ENCODE measurements at places on chromosomes 13 and 19.
A peak's percentile ranks its signal among the peaks of the same experiment; 100 is the strongest.

DNA sequence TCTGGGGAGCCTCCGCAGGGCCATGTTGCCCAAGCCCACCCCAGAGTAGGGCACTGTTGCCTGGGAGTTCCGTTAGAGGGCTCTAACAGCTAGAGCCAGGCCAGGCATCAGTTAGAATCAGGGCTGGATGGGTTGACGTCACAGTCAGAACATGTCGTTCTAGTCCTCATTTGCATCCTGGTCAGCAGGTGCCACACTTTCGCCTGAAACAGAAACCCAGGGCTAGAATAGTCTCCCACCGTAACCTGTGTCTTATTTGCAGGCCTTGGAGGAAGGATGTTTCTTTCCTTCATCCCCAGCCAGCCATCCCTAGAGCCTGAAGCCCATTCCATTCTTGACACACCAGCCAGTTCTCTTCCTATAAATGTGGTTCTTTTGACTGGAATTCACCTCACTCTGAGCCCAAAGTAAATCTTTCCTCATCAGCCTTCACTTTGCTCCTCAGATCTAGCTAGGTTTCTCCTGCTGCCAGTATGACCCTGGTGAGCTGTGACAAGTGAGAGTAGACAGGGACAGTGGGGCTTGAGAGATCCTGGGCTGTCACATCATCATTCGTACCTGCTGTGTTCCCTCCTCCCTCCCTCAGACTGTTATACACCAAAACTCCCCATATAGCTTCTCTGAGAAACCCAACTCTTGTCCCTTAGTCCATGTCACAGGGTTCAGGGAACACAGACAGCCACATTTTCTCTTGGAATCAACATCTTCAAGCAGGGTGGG, 12.2 kb upstream of the CCDC97 start:
- H3K36me3 ChIP-seq = peaks cover 40% of the 10 kb centered on the region
- H3K4me3 ChIP-seq = no peak overlapping the region
- no peaks in the 10 kb centered on the region for H3K27me3 ChIP-seq
- no peaks in the 10 kb centered on the region for H3K4me1 ChIP-seq
- DNase-seq = no peak

- peaks cover 3% of the 10 kb centered on the region for H3K4me1 ChIP-seq
- H3K27ac ChIP-seq = no peak overlapping the region
- no peak overlapping the region for H3K4me3 ChIP-seq
- no peaks in the 10 kb centered on the region for H3K36me3 ChIP-seq
Measured at GRCh38 chr19:45523642-45524256, 16.5 kb downstream of the VASP start.

GRCh38 chr13:86681223-86681622, 882.0 kb upstream of the SLITRK6 start:
- no peak overlapping the region for H3K4me3 ChIP-seq
- no peak for DNase-seq
- no peaks in the 10 kb centered on the region for H3K27me3 ChIP-seq
- H3K4me1 ChIP-seq = no peaks in the 10 kb centered on the region
- H3K27ac ChIP-seq = no peak overlapping the region
- H3K36me3 ChIP-seq = no peaks in the 10 kb centered on the region

GRCh38 chr13:110560601-110561343, 750 bp downstream of the RAB20 start:
- H3K36me3 ChIP-seq = no peaks in the 10 kb centered on the region
- H3K27me3 ChIP-seq = no peaks in the 10 kb centered on the region
- H3K4me1 ChIP-seq = peaks cover 21% of the 10 kb centered on the region
- H3K4me3 ChIP-seq = peak overlapping the region; percentile 86

GRCh38 chr13:47166336-47166735, 269.5 kb upstream of the HTR2A start:
- no peaks in the 10 kb centered on the region for H3K27me3 ChIP-seq
- DNase-seq = no peak
- no peak overlapping the region for H3K4me3 ChIP-seq
- H3K36me3 ChIP-seq = no peaks in the 10 kb centered on the region
- no peak overlapping the region for H3K27ac ChIP-seq
- no peaks in the 10 kb centered on the region for H3K4me1 ChIP-seq

- no peaks in the 10 kb centered on the region for H3K27me3 ChIP-seq
- DNase-seq = no peak
- no peak overlapping the region for H3K4me3 ChIP-seq
- H3K36me3 ChIP-seq = peaks cover 4% of the 10 kb centered on the region
- H3K4me1 ChIP-seq = no peaks in the 10 kb centered on the region
Measured at GRCh38 chr19:38111898-38112297, 112.1 kb downstream of the DPF1 start.

GRCh38 chr19:35120898-35121297, 5.3 kb downstream of the FXYD3 start:
- no peak overlapping the region for H3K27ac ChIP-seq
- no peak overlapping the region for H3K4me3 ChIP-seq
- no peaks in the 10 kb centered on the region for H3K27me3 ChIP-seq
- H3K4me1 ChIP-seq = no peaks in the 10 kb centered on the region
- H3K36me3 ChIP-seq = no peaks in the 10 kb centered on the region

DNA sequence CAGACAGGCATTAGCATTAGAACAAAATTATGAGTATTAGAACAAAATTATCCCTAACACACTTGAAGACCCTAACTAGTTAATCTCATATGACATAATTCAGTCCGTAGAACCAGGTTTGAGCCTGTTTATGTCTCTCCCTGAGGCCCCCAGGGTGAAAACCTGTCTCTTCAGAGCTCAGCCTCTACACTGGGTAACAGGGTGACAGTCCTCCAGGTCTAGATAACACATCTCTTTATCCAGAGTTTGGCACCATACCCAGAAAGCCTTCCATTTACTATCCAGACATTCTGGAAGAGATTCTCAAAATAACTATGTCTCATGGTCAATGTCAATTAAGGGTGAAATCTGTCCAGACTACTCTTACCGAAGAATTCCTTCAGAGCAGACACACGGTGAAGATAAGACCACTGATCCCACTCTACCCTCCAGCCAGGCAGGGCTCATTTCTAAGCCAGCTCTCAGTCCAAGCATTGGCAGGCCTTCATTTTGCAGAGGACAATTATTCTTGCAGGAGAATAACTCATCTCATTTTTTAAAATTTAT, 1195.3 kb downstream of the EFNB2 start:
- H3K27ac ChIP-seq = no peak overlapping the region
- no peaks in the 10 kb centered on the region for H3K4me1 ChIP-seq
- no peaks in the 10 kb centered on the region for H3K27me3 ChIP-seq
- no peaks in the 10 kb centered on the region for H3K36me3 ChIP-seq
- DNase-seq = no peak

DNA sequence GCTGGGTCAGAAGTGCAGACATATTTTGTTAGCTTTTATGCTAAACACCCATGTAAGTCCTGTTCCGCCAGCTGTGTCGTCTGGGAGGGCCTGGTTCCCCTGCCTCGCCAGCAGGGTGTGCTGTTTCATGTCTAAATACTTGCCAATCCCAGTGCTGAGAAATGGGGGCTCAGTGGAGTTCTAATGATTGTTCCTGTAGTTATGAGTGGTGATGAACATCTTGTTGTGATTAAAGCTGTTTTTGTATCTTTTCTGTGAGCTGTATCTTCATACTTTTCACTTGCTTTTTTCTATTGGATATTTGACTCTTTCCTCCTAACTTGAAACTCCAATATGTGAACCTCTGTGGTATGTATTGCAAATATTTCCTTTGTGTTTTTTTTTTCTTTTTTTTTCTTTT, 32.7 kb downstream of the KDM4B start:
- H3K4me1 ChIP-seq = no peaks in the 10 kb centered on the region
- H3K4me3 ChIP-seq = no peak overlapping the region
- H3K27ac ChIP-seq = no peak overlapping the region
- H3K27me3 ChIP-seq = no peaks in the 10 kb centered on the region

DNA sequence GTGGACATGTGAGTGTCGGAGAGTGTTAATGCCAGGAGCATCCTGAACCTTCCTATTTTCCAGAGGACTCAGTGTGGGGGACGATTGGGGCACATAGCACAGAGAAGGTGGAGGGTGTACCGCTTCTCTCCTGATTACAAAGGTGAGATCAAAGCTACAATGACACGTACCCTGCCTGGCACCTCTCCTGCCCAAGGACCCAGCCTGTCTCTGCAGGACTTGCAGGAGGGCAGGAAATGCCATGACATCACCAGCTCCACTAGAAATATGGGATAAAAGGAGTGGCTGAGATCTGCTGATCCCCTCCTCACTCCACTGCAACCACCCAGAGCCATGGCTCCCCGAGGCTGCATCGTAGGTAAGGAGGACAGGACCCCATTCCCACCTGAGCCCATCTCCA, at the start of gene IGFL1:
Gene IGFL1, plus strand, starts transcription at position 301 of the 400 bp plus-strand sequence. Its CDS starts 33 bp downstream, at position 334.
- no peaks in the 10 kb centered on the region for H3K4me1 ChIP-seq
- DNase-seq = no peak
- H3K36me3 ChIP-seq = no peaks in the 10 kb centered on the region
- no peak within 1 kb of the TSS for H3K27ac ChIP-seq

- no peak overlapping the region for H3K4me3 ChIP-seq
- no peak overlapping the region for H3K27ac ChIP-seq
- H3K36me3 ChIP-seq = peaks cover 18% of the 10 kb centered on the region
- no peaks in the 10 kb centered on the region for H3K4me1 ChIP-seq
- H3K27me3 ChIP-seq = no peaks in the 10 kb centered on the region
Measured at GRCh38 chr13:79522583-79522982, 41.6 kb downstream of the NDFIP2 start.

GRCh38 chr13:81596224-81596753, 1255.4 kb upstream of the SPRY2 start:
- H3K27ac ChIP-seq = no peak overlapping the region
- H3K36me3 ChIP-seq = no peaks in the 10 kb centered on the region
- peaks cover 20% of the 10 kb centered on the region for H3K4me1 ChIP-seq
- no peak for DNase-seq

DNA sequence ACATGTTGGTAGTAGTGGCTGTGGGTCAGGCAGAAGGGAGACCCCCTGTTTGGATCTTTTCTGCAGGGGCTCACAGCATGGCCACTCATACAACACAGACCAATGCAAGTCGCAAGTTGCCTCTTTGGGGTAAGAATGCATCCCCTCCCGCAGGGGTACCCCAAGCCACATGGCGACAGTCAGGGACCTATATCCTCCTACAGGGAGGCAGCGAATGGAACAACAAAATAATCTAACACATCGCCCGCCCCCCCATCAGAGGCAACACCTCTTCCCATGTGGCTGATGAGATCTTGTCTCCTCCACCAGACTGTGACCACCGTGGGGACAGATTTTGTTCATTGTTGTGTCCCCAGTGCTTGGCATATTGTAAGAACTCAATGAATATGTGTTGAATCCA, 40.7 kb upstream of the PNMA8B start:
- H3K4me1 ChIP-seq = no peaks in the 10 kb centered on the region
- H3K27ac ChIP-seq = no peak overlapping the region
- H3K27me3 ChIP-seq = no peaks in the 10 kb centered on the region
- H3K4me3 ChIP-seq = no peak overlapping the region
- DNase-seq = no peak

DNA sequence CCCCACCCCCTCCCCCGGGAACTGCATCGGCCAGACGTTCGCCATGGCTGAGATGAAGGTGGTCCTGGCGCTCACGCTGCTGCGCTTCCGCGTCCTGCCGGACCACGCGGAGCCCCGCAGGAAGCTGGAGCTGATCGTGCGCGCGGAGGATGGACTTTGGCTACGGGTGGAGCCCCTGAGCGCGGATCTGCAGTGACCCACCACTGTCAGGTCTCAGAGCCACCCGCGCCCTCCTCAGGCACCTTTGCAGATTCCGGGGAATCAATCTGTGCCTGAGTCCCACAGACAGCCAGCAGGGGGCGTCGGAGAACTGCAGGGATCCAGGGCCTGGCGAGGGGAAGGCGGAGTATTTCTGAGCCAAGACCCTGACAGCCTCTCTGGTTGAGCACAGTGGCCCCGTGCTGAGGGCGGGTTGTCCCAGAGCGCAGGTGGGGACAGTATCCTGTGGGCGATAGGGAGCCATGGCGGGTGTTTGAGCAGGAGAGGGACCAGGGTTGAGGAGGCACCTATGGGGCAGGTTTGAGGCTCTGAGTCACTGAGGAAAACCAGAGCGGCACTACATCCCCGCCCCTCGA, 30.4 kb upstream of the CYP4F8 start:
- peak; percentile 68 for DNase-seq
- no peaks in the 10 kb centered on the region for H3K27me3 ChIP-seq
- no peaks in the 10 kb centered on the region for H3K36me3 ChIP-seq
- no peaks in the 10 kb centered on the region for H3K4me1 ChIP-seq

- H3K36me3 ChIP-seq = no peaks in the 10 kb centered on the region
- no peak overlapping the region for H3K27ac ChIP-seq
- no peaks in the 10 kb centered on the region for H3K4me1 ChIP-seq
- H3K4me3 ChIP-seq = no peak overlapping the region
Measured at GRCh38 chr13:27834095-27834494, 41.8 kb downstream of the GSX1 start.

GRCh38 chr19:46118136-46118535, 6.4 kb downstream of the IGFL3 start:
- H3K4me1 ChIP-seq = peaks cover 10% of the 10 kb centered on the region
- H3K27ac ChIP-seq = no peak overlapping the region
- H3K4me3 ChIP-seq = no peak overlapping the region
- no peaks in the 10 kb centered on the region for H3K27me3 ChIP-seq
- DNase-seq = no peak

DNA sequence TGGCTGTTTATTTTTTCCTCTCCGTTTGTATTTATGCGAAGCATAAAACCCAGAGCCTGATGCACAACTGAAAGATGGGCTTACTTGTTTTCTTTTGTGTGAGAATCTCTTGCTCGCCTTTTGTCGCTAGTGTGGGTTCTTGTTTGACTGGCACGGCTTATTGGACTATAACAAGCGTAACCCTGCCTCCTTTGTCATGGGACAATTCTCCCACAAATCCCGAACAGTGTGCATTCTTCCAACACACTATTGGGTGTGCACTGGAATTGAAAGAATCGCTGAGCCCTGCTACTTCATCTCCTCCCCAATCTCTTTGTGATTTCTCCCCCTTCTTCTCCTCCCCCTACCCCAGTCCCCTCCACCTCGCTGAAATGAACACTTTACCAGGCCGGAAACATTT, 110.8 kb downstream of the ZIC5 start:
- DNase-seq = no peak
- no peaks in the 10 kb centered on the region for H3K27me3 ChIP-seq
- no peaks in the 10 kb centered on the region for H3K4me1 ChIP-seq
- no peak overlapping the region for H3K4me3 ChIP-seq
- no peaks in the 10 kb centered on the region for H3K36me3 ChIP-seq

- DNase-seq = peak; percentile 66
- no peaks in the 10 kb centered on the region for H3K4me1 ChIP-seq
- peak overlapping the region; percentile 29 for H3K27ac ChIP-seq
- no peak overlapping the region for H3K4me3 ChIP-seq
Measured at GRCh38 chr19:4267901-4268815, 10.9 kb upstream of the SHD start.

- no peak overlapping the region for H3K27ac ChIP-seq
- no peaks in the 10 kb centered on the region for H3K36me3 ChIP-seq
- no peak overlapping the region for H3K4me3 ChIP-seq
Measured at GRCh38 chr13:108895220-108895704, 265.9 kb downstream of the MYO16 start.

GRCh38 chr13:43596006-43596405, 190.8 kb downstream of the ENOX1 start:
- no peak overlapping the region for H3K4me3 ChIP-seq
- no peaks in the 10 kb centered on the region for H3K4me1 ChIP-seq
- no peaks in the 10 kb centered on the region for H3K36me3 ChIP-seq
- no peak for DNase-seq
- H3K27ac ChIP-seq = no peak overlapping the region

All from pancreas (tissue), 10 donors.